ENCODE measurements at places on chromosomes 13 and 19.

DNA sequence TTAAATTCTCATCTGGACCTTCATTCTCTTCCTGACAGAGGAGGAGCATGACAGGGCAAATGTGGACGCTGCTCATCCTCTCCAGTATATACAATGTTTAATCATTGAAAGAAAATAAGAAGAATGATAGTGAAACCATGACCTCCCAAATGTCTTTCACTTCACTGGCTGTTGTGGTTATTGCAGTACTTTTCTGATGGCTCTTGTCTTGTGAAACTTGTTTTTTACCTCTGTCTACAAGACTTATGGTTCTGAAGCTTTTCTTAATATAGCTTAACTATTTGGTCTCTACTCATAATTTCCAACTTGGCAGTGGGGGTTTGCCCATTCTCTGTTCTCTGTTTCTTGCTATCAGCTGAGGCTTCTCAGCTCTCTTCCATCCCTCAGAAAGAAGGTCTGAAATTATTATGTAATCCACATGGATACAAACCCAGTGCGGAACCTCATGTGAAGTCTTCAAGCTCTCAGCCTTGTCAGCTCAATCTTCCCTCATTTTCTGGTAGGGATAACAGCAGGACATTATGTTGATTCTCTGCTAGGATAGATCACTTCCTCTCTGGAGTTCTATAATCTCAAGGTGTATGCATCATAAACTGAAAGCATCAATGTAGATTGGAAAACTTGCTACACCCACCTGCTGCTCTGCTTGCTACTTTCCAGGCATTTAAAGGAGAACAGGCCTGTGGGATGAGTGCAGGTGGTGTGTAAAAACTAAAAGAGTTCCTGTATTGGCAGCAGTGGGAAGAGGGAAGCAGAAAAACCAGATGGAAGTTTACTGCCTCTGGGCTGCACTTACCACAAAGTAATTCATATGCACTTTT, 250.3 kb upstream of the HTR2A start:
- DNase-seq, result no peak

- no peak for DNase-seq
These were observed 15.0 kb downstream of the KATNAL1 start for GRCh38 chr13:30292325-30292724.

DNA sequence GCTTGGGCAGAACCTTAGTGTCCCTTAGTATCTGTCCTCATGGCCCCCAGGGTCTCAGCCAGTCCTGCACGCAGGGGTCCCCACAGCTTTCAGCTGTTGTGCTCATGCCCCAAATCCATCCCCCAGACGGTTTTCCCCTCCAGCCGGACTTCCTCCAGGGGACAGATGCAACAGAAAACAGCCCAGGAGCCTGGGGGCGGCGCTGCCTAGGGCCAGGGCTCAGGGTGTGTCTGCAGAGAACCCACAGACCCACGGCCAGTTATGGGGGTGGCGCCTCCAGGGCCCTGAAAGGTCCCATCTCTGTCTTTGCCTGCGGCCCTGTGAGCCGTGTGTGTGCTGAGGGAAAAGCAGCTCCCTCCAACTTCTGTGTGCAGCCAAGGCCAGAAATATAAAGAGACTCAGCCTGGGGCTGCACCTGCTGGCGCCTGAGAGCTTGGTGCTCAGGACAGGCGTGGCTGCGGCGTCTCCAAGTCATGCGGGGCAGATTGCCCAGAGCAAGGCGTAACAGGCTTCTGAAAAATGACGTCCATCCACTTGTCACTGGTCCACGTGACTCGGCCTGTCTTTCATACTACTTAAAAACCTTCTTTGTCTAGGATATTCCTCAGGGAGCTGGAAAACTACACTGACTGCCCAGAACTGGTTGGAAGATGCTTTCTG, 22.1 kb upstream of the F7 start:
- DNase-seq, result no peak

DNA sequence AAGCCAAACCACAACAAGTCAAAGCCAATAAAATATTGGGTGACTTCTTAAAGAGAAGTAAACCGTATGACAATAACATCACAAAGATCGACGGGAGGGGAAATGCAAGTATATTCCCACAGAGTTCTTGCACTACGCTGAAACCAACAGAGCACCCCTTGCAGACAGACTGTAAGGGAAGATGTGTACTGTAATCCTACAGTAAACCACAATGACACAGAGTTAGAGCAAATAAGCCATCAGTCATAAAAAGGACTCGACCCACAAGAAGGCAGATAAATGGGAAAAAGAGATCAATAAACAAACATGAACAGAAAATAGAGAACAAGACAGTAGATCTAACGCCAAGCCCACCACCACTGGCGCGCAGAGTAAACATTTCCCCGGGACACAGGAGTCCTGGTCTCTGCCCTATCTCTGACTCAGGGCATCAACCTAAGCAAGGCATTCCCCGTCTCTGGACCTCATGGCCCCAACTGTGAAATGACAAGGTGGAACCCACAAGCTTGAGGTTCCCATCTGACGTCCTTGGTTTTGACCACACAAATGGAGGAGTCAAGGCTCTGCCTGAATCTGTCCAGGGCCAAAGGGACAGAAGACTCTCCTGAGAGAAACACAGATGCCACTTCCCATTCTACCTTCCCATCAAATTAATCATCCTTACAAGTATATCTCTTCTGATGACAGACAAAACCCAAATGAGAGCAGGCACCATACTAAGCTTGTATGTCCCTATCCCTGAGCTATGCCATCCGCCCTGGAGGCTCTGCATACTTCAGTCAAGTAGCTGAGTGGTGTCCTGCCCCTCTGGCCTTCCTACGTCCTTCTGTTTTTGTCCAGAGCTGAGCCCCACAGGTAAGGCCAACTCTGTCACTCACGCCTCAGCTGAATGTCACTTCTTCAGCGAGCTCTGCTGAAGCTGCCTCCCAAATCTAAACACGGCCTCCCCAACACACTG, 15.0 kb downstream of the SAFB2 start:
- no peak for DNase-seq

DNA sequence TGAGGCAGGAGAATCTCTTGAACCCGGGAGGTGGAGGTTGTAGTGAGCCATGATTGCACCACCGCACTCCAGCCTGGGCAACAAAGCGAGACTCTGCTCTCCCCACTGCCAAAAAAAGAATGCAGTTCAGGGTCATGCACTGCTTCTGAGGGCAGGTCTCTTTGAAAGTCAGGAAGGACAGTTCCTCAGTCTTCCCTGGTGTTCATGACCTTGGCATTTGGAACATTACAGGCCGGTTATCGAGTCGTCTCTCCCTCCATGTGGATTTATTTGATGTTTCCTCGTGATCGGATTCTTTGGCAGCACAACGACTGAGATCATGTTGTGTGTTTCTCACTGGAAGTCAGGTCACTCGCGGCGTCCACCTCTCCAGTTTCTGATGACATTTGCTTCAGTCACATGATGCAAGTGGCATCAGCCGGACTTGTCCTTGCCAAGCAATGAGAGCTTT, 17.2 kb downstream of the FGF21 start:
- DNase-seq, result no peak

DNA sequence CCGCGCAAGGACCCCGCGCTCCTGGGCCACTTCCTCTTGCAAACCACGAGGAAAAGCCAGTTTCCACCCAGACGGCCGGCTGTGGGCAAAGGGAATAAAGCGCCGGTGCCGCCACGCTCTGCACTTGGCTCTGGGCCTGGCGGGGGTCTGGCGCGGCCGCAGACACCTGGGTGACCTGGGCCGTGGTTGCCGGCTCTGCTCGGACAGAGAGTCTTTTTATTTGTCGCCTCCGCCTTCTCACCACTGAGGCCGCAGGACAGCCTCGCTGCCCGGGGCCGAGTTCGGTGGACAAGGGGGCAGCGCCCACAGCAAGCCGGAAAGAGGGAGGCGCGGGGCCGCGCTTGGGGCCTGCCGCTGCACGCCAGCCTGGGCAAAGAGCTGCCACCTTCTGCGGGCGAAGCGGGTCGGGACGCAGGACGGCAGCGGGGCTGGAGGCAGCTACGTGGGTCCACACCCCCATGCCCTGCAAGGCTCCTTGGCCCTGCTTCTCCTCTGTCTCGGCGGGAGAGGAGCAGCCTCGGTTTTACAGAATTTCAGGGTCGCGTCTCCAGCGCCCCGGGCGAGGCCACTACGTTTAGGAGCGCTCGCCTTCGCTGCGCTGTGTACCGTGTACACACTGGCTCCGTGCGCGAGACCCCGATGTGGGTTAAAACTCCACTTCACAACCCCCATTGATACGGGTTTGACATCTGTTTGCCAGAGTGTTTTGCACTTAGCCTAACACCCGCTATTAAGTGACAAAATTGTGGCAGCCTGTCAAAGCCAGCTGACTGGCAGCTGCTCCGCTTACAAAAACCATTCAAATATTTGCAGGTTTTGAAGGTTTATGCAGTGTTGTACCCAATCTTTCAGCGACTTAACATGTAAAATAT, 13.0 kb upstream of the SOX1 start:
- DNase-seq, result no peak

DNA sequence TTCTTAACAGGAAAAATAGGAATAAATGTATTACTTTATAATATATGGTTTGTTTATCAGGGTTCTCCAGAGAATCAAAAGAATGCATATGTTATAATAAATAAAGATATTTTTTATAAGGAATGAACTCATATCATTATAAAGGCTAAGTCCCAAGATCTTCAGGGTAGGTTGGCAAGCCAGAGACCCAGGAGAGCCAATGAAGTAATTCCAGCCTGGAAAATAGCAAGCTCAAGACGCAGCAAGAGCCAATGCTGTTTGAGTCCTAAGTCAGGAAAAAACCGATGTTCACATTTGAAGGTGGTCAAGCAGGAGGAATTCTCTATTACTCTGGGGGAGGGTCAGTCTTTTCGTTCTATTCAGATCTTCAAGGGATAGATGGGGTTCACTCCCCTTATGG, 490.0 kb downstream of the PCDH20 start:
- DNase-seq, result no peak

DNA sequence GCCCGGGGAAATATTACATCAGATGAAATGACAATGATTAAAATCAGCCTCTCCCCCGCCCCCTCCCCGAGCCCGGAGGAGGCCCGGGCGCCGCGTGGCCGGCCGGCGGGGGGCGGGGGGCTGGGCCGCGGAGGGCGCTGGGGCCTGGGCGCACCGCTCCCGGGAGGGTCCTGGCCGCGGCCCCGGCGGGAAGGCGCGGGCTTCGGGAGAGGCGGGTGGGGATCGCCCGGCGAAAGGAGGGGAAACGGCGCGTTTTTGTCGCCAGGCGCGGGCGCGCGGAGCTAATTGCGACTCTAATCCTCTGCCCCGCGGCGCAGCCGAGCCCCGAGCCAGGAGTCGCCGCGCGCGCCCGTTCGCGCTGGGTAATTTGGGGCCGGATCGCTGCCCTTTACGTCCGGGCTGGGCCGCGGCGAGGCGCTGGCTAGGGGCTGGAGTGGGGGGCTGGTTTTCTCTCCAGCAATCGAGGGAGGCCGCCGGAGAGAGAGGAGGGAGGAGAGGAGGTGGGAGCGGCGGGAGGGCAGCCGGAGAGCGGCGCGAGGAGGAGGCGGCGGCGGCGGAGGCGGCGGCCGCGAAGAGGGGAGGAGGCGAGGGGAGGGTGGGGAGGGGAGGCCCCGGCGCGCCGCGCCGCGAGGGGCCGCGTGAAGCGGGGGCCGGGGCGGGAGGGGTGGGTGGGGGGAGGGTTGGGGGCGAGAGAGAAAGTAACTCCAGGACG, at the start of gene KCTD15:
KCTD15 (plus strand) TSS at position 707 of the 712 bp plus-strand sequence. CDS start 3,585 bp downstream, outside the sequence.
- DNase-seq, result no peak

DNA sequence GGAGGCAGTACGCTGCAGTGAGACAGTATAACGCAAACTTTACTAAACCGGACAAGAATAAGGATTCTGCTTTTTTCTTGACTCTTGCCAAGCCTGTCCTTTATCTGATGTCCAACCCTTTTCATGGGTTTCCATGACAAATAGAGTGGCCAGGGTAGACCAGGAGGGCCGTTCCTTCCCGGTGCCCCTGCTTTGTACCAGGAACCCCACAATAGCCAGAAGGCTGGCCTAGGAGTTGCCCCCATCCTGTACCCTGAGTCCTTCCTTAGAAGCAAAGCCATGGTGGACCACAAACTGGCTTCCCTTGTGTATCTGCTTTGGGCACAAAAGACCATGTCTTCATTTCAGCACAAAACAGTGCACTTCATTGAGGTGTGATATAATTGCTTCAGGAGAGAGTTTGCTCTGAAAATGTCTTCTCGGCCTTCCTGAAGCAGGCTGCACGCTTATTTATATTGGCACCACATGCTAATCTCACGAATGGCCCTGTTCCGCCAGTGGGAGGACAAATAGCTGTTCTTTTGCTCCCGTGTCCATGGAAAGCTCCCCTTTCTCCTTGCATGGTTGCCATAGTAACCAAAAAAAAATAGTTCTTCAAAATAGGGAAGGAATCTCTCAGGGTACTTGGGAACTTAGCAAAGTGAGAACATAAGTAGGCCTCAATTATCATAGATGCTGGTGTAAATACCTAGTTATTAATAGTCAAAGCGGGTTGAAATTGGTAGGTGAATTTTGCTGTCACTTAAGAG, 222.1 kb downstream of the ZIC5 start:
- no peak for DNase-seq

GRCh38 chr19:49590071-49590970, 661 bp upstream of the PRR12 start:
- DNase-seq, result peak; percentile 98

- no peak for DNase-seq
These were observed 10.2 kb downstream of the SMIM7 start for GRCh38 chr19:16649734-16650133.

GRCh38 chr13:79508224-79508961, 27.4 kb downstream of the NDFIP2 start:
- DNase-seq, result no peak

DNA sequence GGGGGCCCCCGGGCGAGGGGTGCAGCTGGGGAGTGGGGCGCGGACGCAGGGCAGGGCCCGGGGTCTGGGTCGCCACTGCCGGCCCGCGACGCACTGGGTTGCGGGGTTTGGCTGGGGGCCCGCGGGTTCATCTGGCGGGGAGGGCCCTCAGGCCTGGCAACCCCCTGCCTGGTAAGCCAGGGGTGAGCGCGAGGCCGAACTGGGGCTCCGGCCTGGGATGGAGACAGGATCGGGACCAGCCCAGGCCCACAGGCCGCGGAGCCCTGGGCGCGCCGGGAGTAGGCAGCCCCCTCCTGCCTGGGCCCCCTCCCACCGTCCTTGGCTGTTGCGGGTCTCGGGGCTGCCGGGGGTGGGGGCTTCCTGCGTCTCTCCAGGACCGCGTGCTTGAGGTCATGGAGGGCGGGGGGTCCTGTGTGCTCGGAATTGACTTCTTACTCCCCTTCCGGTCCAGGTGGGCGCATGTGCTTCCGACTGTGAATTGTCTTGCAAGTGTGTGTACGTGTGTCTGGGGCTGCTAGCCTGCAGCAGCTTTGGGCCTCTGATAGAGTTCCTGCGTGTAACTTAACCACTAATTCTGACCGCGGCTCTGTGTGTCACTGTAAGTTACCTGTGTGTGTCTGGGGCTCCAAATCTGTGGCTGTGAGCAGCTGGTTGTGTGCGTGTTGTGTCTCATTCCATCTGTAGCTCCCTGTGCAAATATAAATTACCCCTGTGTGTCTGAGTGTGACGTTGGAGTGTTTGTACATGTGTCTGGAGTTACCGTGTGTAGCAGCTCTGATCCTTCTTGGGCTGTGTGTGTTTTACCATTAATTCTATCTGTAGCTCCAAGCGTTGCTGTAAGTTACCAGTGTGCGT, 751 bp downstream of the GRAMD1A start:
- DNase-seq, result peak; percentile 27
